Stimulated activated CD4-positive, alpha-beta T cell treated with anti-CD3 and anti-CD28 coated beads, Interleukin-1b, Interleukin-23, amount 100 ng/mL, for 1 hour (primary cell): ENCODE measurements at places on chromosomes 2 and 18.

- no peak for DNase-seq
Observed at GRCh38 chr2:106563195-106563594, 76.0 kb downstream of the CD8B2 start.

- no peak for DNase-seq
Observed at GRCh38 chr2:55914786-55915185, 8.8 kb downstream of the EFEMP1 start.

- no peak for DNase-seq
Observed at GRCh38 chr18:3911413-3911812, 461.4 kb downstream of the TGIF1 start.

GRCh38 chr2:144459937-144460336 is 60.0 kb downstream of the ZEB2 start:
- DNase-seq = no peak

DNA sequence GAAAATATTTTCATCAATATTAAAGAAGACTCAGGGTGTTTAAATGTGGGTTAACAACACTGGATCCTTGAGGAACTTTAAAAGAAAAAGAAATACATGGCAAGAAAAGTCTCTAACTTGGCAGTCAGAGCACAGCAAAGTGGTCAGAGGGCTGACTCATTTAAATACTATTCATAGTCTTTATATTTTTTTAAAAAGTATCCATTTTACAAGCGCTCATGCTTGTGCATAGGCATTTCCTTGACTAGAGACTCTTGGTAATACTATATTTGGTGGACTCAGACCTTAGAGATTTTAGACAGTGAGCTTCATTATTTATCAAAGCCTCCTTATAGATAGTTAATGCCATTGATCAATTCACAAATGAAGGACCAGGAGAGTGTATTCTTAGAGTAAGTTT is 110.2 kb downstream of the ABCA12 start:
- DNase-seq = no peak

- DNase-seq = no peak
Observed at GRCh38 chr18:68314403-68314802, 400.5 kb downstream of the TMX3 start.

- no peak for DNase-seq
Observed at GRCh38 chr2:196176142-196176738, 4.9 kb upstream of the STK17B start.

GRCh38 chr2:229689307-229689839 is 25.0 kb downstream of the DNER start:
- no peak for DNase-seq

GRCh38 chr2:236661762-236662110 is 92.1 kb downstream of the ACKR3 start:
- DNase-seq = no peak

DNA sequence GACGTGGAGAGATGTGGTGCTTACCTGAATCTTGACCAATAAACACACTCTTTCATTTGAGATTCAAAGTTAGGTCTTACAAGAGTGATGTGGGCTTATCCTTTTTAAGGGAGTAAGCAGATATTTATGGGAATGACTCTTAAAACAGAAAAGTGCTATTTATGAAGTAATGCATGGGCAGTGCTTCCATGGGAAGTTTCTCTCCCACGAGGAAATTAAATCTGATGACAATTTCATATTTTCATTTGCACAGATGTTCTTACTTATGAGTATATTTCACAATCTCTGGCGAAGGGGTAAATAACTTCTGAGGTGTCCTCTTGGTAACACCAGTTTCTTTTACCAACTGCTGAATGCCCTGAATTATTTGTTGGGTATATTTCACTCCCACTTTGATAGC is 21.0 kb downstream of the PNPT1 start:
- DNase-seq = no peak

GRCh38 chr2:26008851-26009566 is 24.9 kb upstream of the RAB10 start:
- DNase-seq = no peak

- no peak for DNase-seq
Observed at GRCh38 chr18:32848826-32849225, 76.0 kb upstream of the KLHL14 start.

DNA sequence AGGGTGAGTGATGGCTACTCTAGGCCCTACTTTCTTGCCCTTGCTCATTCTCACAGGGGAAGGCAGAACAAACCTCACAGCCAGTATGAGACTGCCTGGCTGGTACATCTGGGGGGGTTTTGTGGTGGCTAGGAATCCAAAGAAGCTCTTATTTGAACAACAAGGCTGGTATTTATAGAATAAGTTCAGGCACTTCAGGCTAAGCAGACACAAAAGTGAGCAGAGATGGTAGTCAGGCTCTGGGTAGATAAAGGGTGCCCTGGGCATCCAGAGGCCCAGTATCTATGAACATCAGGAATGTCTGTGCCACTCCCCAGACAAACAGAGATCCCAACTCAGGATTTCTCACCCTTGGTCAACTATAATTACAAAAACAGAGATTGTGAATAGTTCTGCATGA is 57.2 kb upstream of the RTN4 start:
- no peak for DNase-seq
